EH (cell line): ENCODE measurements at places on chromosomes 4 and X.

DNA sequence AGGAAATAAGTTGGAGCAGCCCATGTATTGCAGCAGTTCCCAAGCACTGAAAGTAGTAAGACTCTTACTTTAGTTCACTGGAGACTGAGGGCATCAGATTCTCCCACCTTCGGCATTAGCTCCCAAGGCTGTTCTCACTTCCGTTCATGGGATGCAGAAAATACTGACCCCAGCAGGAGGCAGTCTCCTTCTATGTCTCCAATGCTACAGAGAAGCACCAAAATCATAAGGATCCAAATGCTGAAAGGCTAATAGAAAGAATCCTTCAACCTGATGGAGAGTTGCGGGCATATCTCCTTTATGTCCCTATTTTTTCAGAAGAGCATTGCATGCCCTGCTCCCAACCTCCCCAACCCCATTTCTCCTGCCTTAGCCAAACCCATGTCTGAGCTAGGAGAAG lies 32.4 kb downstream of the ADH7 start:
- DNase-seq, result no peak

GRCh38 chr4:76624241-76624681 lies 189.2 kb downstream of the SHROOM3 start:
- DNase-seq, result peak; percentile 98

- DNase-seq, result no peak
Measured at GRCh38 chrX:150849486-150849885, 49.0 kb downstream of the CD99L2 start.

DNA sequence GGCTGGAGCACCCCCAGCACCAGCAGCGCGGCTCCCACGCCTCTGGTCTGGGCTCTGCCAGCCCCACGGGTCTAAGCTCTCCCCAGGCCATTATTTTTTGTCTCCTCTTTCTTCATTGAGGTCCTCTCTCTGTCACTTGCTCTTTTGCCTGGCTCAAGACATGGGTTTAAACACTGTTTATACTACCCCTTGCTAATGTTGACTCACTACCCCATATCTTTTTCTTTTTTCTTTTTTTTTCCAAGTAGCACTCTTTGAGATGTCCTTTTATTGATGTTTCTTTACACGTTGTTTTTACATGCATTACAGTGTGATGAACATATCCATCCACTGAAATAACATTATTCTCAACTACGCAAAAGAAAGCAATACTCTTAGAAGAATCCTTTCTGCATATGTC lies 1.7 kb upstream of the ERVMER34-1 start:
- no peak for DNase-seq

- DNase-seq, result peak; percentile 63
Measured at GRCh38 chr4:15963001-15963451, at the start of gene FGFBP2. FGFBP2 (minus strand) TSS chr4:15963175; CDS start chr4:15963129, 46 bp downstream.

- DNase-seq, result no peak
Measured at GRCh38 chrX:128653524-128654060, 601.4 kb upstream of the ACTRT1 start.

GRCh38 chr4:98094118-98094517 lies 49.2 kb downstream of the STPG2 start:
- DNase-seq, result no peak

GRCh38 chr4:81213671-81214070 lies 1.4 kb downstream of the PRKG2 start:
- no peak for DNase-seq

GRCh38 chr4:107743532-107743931 lies 23.5 kb upstream of the PAPSS1 start:
- no peak for DNase-seq

GRCh38 chrX:21831496-21831895 lies 7.9 kb upstream of the MBTPS2 start:
- DNase-seq, result no peak

- no peak for DNase-seq
Measured at GRCh38 chr4:24241511-24241910, 342.8 kb downstream of the DHX15 start.

- peak; percentile 75 for DNase-seq
Measured at GRCh38 chr4:129342819-129343408, 247.0 kb downstream of the C4orf33 start.

DNA sequence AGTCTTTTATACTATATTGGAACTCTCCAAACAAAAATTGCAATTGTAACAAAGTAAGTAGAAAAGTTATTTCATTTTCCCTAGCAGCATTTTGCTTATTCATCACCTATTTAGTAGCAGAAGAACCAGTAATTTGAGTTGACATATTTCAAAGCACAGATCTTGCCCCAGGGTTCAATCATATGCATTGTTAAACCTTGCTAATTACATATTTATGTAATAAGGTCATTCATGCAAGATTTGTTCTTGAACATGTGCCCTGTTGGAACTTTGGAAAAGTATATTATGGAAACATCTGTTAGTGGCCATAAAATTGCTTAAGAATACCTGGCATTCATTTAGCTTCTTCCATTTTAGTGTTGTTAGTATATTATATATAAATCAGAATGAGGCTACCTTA lies 191.7 kb downstream of the TLL1 start:
- DNase-seq, result peak; percentile 16

DNA sequence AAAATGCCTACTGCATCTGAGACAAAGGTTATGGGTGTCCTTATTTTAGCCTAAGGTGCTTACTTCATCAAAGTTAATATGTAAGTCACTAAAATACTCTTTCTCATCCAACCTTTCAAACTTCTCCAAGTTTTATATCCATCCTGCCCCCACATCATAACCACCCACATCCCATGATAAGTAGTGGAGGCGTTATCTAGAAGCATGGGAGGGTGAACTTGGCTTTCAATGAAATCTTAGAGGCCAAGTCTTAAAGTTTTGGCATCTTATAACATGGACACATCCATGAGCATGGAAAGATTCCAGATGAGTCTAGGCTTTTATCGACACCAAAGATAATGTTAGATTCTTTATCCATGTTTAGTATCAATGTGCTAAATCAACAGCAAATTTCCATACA lies 22.9 kb upstream of the SEC24D start:
- DNase-seq, result no peak

- peak; percentile 77 for DNase-seq
Measured at GRCh38 chrX:857376-857775, 226.8 kb downstream of the SHOX start.

DNA sequence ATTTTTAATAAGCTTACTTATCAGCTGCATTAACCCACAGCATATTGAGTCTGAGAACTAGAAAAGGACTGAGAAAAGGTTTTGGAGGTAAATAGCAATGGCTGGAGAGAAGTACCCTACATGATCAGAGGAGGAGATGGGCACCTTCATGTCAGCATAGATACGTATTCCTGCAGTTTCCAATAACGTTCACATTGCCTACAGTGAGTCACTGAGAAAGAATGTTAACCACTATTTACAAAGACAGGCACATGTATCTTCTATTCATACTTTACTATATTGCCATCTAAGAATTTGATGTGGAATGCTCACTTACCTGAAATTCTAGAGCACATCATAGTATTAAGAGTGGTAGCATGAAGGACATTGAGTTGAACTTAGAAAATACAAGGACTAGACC lies 92.5 kb downstream of the TLL1 start:
- peak; percentile 29 for DNase-seq

DNA sequence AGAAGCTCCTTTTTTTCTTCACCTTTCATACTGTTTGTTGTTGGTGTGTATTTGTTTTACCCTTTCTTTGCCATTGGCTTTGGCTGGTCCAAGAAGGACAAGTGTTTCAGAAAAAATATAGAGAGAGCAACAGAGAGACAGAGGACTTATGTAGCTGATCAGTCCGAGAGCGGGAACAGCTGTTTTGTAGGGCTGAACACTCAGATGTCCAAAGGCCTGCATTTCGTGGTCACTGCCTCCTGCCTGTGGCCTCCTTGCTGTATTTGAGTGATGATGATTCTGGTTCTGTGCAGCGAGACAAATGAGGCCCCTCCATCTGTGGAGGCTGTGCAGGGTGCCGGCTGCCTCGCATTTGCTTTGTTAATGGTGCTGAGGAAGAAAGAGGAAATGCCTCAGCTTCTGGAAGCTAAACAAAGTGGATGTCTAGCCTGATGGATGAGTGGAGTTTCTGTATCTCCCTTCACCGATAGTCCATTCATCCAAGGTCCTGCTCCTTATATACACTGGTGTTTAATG lies 19.8 kb upstream of the STOX2 start:
- no peak for DNase-seq

GRCh38 chr4:120919358-120919757 lies 3.2 kb downstream of the PRDM5 start:
- DNase-seq, result no peak

DNA sequence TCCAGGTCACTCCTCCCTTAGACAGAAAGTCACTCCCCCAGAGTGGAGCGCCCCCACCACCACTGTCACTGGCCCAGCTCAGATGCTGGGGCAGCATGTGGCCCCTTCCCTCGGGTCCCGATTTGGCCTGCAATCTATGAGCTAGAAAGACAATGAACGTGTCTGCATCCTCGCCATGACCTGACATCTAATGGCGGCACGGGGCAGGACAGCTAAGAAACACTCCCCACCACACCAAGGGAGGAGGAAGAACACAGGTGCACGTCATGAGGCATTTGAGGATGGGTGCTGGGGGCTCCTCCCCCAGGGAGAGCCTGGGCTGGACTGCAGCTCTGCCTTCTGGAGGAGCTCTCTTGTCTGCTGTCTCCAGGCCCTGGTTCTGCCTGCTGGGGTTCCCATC lies 8.7 kb downstream of the RNF212 start:
- no peak for DNase-seq

DNA sequence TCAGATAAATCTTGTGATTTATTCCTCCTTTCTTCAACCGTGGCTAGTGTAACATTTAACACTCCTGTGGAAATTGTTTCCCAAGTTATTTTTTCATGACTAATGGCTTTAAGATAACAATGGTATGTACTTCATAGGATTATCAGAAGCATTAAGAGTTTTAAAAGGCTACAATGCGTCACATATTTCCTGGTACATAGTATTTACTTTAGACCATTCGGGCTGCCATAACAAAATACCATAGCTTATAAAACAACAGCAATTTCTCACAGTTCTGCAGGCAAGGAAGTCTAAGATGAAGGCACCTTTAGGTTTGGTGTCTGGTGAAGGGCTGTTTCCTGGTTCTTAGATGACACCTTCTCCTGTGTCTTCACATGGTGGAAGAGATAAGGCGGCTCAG lies 158.6 kb downstream of the PAPSS1 start:
- DNase-seq, result peak; percentile 9

DNA sequence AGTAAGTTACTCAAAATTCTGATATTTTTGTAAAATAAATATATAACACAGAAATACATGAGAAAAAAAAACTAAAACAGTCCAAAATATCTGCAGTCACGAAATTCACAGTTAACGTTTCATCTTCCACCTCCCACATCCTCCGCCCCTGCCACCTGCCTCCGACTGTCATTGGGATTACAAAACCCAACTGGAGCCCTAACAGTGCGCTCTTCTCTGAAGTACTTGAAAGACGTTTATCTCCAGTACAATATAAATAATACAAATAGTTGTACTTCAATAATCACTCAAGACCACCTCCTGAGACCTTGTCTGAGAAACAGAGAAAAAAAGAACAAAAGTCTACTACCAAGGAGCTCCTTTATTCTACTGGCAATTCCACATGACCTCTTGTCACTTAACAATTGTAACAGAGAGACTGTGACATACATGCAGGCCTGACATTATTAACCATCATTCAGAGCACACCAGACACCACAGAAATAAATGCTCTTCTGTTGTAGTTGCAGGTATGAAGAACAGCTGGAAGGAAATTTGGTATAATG lies 280.6 kb downstream of the PPP3CA start:
- DNase-seq, result no peak

GRCh38 chr4:113232194-113232593 lies 182.7 kb downstream of the ANK2 start:
- peak; percentile 53 for DNase-seq

- DNase-seq, result no peak
Measured at GRCh38 chr4:138673053-138673452, 342.5 kb upstream of the NOCT start.

- peak; percentile 59 for DNase-seq
Measured at GRCh38 chr4:123555807-123556273, 159.2 kb downstream of the SPRY1 start.

DNA sequence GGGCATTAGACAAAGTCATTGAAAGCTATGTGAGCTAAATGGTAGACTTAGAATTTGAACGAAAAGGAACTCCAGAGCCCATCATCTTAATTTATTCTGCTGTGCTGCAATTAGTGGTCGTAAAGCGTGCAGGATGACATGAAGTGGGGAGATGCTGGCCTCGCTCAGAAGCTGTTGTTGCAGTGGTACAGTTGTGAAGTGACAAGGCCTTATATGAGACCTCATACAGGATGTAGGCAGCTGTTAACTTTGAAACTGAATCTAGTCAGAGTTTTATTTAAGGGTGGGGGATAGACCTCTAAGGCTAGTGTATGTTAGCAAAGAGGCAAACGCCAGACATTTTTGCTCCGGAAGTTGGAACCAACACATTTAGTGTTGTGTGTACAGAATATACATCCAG lies 13.4 kb downstream of the KLF3 start:
- DNase-seq, result no peak

DNA sequence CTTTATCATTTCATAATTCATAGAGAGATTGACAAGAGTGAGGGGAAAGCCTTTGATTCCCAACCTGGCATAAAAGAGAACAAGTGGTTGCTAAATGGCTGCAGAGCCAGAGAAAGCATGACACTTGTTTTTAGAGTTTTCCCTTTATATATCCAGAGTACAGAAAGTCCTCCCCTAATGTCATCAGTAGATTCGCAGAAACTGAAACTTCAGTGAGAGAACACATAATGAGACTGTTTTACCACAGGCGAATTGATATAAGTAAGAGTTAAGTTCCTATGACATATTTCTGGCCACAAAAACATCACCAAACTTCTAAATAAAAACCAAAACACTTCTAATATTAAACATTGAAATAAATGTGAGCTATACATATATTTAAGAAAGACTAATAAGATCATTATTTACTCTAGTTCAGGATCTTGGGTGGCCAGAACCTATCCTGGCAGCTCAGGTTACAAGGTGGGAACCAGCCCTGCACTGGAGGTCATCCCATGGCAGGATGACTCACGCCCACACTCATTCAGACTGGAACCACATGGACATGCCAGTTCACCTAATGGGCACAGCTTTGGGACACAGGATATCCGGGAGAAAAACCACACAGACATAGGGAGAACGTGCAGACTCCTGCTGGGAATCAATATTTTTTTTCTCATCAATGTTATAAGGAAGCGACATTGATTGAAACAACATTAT lies 35.5 kb downstream of the NWD2 start:
- no peak for DNase-seq

- DNase-seq, result peak; percentile 74
Measured at GRCh38 chr4:173257732-173258717, 76.1 kb downstream of the HMGB2 start.

GRCh38 chr4:56276547-56276946 lies 110.7 kb downstream of the AASDH start:
- DNase-seq, result no peak

DNA sequence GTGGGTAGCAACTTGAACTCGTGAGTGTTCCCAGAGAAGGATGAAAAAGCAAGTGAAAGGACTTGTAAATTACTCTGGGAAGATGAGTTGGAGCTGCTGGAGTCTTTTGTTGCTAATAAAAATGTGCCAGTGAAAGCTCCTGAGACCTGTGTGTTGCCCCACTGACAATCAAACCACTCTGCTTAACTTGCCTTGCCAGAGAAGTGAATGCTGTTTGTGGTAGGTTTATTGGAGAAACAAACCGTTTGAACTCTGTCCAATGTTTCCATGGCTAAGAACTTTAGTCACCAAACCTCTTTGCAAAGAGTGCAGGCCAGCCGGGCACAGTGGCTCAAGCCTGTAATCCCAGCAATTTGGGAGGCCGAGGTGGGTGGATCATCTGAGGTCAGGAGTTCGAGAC lies 586.9 kb downstream of the PCDH7 start:
- DNase-seq, result no peak
